ENCODE measurements at places on chromosomes 2 and 18. TPM values are rescaled to one million over a fixed set of nuclear protein-coding genes. Genes with fewer than 3 reads are reported as not detected.
A peak's percentile ranks its signal among the peaks of the same experiment; 100 is the strongest.

DNA sequence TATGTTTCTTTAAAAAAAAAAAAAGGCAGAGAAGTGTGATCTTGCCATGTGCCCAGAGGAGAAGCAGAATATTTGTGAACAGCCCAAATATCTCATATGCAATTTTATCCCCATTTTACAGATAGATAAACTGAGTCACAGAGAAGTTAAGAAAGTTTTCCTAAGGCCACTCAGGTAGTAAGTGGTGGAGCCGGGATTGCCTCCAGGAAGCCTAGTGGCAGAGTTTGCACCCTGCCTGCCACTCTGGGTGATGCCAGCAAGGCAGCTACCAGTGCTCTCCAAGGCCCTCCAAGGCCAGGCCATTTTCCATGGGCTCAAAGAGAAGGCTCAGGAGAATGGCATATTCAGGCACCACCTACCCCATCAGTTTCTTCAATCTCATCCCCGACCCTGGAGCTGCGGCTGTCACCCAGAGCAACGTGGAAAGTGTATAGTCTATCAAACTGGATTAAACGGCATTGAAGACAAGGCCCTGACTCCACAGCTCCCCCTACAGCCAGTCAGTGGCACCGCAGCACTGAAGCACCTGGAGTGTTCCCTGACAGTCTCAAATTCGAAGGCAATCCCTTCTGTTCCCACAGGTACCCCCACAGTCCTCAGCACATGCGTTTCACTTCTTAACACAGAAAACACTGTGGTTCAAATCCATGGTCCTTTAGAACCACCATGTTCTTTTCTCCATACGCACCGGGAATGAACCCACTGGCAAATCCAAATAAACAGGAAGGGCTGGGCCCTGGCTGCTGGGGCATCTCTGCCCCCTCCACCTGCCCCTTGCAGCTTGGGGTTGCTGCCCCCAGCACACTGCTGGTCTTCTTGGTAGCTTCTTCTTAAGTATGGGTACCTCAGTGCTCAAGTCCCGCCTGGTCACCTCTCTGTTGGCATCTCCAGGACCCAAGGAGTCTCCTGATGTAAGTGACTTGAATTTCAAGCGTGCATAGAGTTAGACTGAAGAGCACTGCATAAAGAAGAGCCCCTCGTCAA, 175.3 kb downstream of the INHBB start:
- DNase-seq = peak; percentile 76

GRCh38 chr2:130884503-130884902, 47.8 kb downstream of the ARHGEF4 start:
- DNase-seq = no peak

GRCh38 chr18:9221661-9222060, 85.1 kb downstream of the ANKRD12 start:
- DNase-seq = no peak

DNA sequence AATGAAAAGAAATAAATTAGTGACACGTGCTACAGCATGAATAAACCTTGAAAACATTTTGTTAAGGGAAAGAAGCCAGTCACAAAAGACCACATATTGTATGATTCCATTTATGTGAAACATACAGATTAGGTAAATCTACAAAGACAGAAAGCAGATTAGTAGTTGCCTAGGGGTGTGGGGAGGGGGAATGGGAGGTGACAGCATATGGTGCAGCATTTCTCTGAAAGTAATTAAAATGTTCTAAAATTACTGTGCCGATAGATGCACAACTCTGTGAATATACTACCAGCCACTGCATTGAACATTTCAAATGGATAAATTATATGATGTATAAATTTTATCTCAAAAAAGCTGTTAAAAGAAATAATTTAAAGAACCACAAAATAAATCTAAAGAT, 161.0 kb downstream of the TRIB2 start:
- no peak for DNase-seq

DNA sequence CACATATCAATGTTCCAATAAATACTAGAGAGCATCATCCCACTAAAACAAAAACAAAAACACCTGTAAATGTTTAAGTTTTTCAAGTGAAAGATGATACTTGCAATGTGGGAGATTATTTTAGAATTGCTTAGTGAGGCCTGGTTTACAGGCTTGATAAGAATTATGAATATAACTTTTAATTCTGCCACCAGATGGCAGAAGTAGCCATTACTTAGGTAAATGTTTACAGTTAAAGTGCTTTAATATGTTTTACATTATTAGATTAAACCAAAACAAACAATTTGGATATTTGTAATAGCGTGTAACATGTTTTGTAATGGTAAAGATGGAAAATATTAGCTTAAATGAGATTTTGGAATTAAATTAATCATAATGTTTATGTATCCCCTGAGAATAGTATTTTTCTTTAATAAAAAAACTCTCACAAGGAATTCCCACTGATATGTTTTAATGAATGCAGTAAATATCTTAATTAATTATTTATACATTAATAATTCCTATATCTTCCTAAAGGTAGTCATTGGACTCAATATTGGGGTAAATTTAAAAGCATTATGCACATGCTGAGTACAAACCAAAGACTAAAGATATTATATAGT, 522.0 kb downstream of the SPAG16 start:
- no peak for DNase-seq

DNA sequence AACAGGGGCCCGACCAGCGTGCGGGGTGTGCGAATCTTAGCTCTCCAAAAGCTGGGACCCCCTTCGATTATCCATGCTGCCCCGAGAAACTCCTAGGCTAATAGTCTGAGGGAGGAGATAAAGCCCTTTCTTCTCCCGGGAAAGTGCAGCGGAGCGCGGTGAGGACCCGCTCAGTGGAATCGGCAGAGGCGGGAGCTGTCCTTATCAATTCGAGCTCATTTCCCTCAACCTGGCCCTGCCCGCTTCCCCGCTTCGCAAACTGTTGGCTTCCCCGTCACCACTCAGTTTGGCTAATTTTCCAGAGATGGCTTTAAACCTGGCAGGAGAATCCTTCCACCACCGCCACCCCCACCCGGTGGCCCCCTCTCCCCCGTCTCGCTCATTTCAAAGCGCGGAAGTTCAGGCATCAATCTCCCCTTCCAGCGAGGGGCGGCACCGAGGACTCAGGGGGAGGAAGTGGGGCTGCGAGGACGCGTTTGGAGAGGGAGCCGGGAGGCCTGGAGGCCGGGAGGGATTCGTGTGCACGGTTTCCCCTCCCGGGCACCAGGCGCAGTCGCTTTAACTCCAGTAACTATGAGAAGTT, 1.6 kb downstream of the KLHL14 start:
- peak; percentile 67 for DNase-seq

Gene DQX1
- total RNA-seq = not detected

Gene TEX44
- not detected for total RNA-seq

Gene CCDC74B
- 0.43 TPM for total RNA-seq

Gene RSAD2
- 2.9 TPM for total RNA-seq

Gene CHRNG
- total RNA-seq = not detected
